ENCODE measurements at places on chromosomes 12 and 14. TPM values are rescaled to one million over a fixed set of nuclear protein-coding genes. Genes with fewer than 3 reads are reported as not detected.

Gene MSRB3
- total RNA-seq, result 41.4 TPM

Gene NYNRIN
- 16.1 TPM for total RNA-seq

GRCh38 chr12:124175704-124176103 lies 119.2 kb upstream of the RFLNA start:
- no peaks in the 10 kb centered on the region for H3K27me3 ChIP-seq
- H3K36me3 ChIP-seq, result no peaks in the 10 kb centered on the region
- no peak overlapping the region for H3K27ac ChIP-seq
- H3K4me3 ChIP-seq, result no peak overlapping the region

GRCh38 chr14:43042408-43042807 lies 1435.7 kb downstream of the LRFN5 start:
- no peak for DNase-seq
- H3K27ac ChIP-seq, result no peak overlapping the region
- no peaks in the 10 kb centered on the region for H3K27me3 ChIP-seq
- no peaks in the 10 kb centered on the region for H3K36me3 ChIP-seq
- H3K4me1 ChIP-seq, result no peaks in the 10 kb centered on the region

DNA sequence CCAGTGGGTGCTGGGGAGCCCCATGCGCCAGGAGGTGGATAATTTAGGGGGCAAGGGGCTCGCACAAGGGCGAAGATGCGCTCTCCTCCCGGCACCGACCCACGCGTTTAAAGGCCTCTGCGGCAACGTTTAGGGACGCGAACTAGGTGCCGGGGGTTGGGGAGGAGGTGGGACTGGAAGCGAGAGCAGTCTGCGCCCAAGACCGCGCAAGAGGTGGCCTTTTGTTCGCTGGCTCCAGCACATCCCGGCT lies 1.3 kb downstream of the SLC38A1 start:
- H3K27ac ChIP-seq, result peak overlapping the region; percentile 88
- peak overlapping the region; percentile 47 for H3K4me3 ChIP-seq
- H3K27me3 ChIP-seq, result peaks cover 61% of the 10 kb centered on the region
- no peak for DNase-seq
- peaks cover 5% of the 10 kb centered on the region for H3K4me1 ChIP-seq
- H3K36me3 ChIP-seq, result no peaks in the 10 kb centered on the region

DNA sequence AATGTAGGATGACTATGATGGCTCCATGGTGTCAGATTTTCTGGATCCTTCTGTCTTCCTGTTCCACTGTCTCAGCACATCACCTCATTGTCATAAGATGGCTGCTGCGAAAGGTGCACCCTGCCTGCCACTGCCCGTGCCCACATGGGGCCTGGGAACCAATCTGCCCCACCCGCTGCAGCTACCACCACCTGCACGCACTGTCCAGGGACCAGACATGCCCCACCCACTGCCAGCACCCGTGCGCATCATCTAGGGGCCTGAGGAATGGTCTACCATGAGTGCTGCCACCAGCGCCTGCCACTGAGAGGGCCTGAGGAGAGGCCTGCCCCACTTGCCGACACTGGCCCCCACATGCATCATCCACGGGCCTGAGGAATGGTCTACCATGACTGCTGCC lies 23.8 kb downstream of the CYP46A1 start:
- H3K27me3 ChIP-seq, result no peaks in the 10 kb centered on the region
- no peaks in the 10 kb centered on the region for H3K36me3 ChIP-seq
- DNase-seq, result no peak
- no peaks in the 10 kb centered on the region for H3K4me1 ChIP-seq
- no peak overlapping the region for H3K4me3 ChIP-seq
